CD14-positive monocyte (primary cell): ENCODE measurements at places on chromosomes 11 and 22. TPM values are rescaled to one million over a fixed set of nuclear protein-coding genes. Genes with fewer than 3 reads are reported as not detected.

- no peak for DNase-seq
These were observed 7.4 kb downstream of the CD82 start for GRCh38 chr11:44572884-44573283.

DNA sequence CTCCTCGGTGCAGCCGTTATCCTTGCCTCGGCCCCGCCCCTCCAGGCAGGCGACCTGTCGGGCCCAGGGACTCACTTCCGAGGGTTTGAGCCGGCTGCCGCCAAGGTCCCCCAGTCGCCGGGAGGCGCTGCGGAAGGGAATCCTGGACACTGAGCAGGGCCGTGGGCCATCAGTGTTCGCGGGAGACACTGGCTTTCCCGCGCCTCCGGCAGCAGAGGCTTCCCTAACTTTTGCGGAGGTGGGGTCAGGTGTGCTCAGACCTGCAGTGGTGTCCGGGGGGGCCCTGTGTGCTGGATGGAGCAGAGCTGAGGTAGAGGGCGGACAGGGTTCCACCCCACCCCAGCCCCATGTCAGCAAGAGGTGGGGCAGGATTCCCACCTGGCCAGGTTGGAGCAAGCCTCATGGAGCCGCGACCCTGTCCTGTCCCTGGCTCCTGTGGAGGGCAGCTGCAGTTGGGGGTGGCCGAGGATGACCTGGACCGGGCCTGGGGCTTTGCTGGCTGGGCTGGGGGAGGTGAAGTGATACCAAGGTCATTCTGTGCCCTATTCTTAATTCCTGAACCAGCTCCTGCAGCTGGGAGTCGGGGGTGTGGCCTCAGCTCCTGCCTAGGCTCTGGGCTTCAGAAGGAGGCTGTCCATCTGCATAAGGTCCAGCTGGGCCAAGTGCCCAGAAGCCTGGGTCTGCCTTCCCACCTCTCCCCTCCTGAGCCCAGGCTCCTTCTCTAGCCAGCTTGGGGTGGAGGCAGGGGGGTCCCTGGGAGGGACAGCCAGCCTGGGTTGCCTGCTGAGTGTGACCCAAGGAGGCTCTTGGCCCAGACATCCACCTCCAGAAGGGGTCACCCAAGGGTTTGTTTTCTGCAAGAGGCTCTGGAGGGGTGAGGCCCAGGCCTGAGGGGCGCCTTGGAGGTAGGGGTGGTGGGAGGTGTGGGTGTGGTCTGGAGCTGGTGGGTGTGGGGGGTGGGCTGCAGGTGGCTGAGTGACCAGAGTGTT is 8.4 kb downstream of the TSPAN4 start:
- DNase-seq, result no peak

The SPDYC gene
- polyA plus RNA-seq, result not detected

The DNAJB7 gene
- not detected for polyA plus RNA-seq
